ENCODE measurements at places on chromosomes 5 and 9. TPM values are rescaled to one million over a fixed set of nuclear protein-coding genes. Genes with fewer than 3 reads are reported as not detected.

DNA sequence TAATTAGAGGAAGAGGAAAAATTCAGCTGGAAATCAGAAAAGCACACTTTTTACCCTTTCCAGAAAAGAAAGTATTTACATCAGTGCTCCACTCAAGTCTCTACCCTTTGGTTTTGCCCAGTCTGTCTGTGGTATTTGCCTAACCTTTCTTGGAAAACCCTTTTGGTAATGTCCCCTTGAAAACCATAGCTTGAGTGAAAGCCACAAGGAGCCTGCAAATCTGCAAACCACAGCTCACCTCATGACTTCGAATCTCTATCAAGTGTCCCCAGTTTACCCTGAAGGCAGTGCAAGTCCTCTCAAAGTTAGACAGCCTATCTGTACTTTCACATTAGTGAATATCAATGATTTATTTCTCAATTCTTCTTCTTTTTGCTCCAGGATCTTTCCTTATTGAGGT lies 162.1 kb upstream of the TSLP start:
- DNase-seq, result no peak

Gene LIX1
- not detected for total RNA-seq

Gene BRINP1
- total RNA-seq, result 0.37 TPM

Gene SLC22A4
- 6.5 TPM for total RNA-seq

Gene PTPDC1
- 14.4 TPM for total RNA-seq

DNA sequence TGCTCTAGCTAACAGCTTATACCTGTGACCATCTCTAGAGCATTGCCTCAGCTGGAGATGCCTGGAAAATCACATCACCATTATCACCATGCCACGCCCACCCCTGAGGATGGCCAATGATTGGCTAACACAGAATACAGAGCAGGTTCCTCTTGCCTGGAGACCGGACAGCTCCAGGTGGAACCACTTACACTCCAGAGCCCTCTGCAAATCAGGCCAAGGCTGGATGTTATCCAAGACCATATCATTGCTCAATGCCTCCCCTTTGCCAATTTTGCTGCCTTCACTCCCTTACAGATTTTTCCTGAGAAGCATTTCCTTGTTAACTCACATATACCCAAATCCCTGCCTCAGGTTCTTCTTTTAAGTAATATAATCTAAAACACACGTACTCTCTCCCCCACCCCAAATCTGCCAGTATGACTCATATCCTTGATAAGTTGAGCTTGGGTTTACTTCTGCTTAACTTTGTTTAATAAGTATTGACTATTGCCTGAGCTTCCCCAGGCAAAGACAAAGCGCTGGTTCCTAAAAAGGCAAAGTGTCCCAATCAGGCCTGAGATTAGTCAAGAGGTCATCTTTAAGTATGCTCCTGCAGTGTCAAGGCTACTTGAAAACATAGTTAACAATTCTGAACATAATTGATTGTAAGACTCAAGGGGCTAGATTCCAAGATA lies 309.6 kb downstream of the EPB41L4A start:
- DNase-seq, result no peak

- no peak for DNase-seq
These were observed 11.6 kb downstream of the BRD9 start for GRCh38 chr5:880816-881550.

DNA sequence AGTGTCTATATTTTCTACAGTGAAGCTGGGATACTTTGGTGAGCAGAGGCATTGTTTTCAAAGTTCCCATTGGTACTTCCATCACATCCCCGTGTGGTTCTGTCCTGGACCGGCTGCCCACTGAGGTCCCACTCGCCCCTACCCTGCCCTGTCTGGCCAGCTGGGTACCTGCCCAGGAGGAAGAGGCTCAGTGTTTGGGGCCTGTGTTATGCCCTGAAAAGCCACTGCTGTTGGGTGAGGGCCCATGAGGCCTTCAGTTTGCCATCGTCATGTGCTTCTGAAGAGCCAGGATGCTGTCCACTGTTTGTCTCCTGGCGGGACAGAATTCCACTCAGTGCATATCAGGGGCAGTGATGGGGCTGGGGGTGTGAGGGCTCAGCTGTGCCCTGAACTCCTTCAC lies 2.6 kb upstream of the CEP72 start:
- DNase-seq, result no peak

DNA sequence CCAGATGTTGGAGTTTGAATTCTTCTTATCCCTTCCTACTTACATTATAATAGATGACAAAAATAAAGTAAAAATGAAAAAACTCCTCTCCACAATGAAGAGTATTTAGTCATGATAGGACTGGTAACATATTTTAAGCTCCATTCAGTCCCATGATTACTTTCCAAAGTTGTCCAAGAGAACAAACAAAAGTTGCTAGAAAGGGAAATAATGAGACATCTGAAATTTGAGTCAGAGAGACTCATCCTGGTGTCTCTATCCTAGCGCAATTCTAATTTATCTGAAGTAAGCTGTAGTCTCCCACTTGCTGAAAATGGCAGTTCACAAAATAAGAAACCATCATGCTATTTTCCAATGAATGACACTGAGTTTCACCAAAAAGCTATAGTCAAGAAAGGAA lies 152.2 kb downstream of the BNC2 start:
- DNase-seq, result no peak

DNA sequence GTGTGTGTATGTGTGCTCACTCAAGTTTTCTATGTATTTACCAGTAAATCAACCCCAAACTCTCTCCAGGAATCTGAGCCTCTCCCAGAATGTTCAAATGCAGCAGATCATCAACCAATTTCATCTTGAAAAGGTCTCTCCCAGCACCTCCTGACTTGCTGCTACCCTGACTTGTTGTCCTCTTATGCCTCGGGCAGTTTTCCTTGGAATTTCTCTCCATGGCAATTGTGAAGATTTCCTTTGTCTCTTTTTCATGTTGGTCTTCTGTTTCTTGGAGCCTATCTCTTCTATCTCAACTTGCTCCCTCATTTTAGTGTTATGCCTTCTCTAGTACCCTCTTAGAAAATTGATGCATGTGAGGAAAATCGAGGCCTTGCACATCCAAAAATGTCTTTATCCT lies 303.6 kb upstream of the KIF2A start:
- DNase-seq, result no peak

DNA sequence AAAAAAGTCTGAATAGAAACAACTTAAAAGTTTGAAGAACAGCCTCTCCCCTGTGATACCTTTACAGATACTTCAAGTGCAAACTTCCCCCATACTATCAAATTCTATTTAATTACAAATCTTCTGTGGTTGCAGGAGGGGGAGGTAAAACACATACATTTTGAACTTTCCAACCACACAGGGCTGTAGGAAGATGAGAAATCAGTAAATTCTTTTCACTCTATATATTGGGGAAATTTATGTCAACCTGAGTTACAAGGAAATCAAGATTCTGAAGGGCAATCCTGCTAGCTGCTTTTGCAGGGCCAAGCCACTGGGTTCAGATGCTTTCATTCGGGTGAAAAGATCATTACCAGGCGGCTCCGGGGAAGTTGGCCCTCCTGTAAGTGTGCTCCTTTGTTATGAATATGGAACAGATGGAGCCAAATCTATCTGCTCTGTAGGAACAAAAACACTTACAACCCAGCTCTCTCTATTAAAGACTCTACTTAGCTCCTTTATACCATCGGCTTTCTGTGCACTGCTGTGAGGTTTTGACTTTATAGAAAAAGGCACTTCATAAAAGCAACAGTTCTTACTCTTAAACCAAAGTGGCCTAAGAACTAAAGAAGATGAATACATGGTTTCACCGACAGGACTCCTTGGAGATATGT lies 269.1 kb downstream of the EFNA5 start:
- no peak for DNase-seq

Gene GZMA
- total RNA-seq, result not detected

Gene ANGPTL2
- 177 TPM for total RNA-seq

Gene LHX6
- total RNA-seq, result 9.8 TPM

Gene BSPRY
- 0.63 TPM for total RNA-seq

DNA sequence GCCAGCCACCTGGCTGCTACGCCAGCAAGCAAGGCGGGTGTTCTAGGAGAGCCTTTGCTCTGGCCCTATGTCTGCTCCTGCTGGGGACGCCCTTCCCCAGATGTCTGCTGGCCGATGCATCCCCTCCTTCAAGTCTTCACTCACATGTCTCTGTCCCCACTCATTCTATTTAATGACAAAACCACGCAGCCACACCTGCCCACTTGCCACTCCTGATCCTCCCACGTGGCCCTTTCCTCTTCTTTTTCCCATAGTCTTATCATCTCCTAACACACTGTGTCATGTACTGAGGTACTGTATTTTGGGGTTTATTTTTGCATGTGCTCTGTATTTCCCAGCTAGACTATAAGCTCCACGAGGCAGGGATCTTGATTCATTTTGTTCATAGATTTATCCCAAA lies 62.0 kb upstream of the HRH2 start:
- no peak for DNase-seq

GRCh38 chr9:38227656-38228055 lies 158.6 kb upstream of the SHB start:
- DNase-seq, result no peak

DNA sequence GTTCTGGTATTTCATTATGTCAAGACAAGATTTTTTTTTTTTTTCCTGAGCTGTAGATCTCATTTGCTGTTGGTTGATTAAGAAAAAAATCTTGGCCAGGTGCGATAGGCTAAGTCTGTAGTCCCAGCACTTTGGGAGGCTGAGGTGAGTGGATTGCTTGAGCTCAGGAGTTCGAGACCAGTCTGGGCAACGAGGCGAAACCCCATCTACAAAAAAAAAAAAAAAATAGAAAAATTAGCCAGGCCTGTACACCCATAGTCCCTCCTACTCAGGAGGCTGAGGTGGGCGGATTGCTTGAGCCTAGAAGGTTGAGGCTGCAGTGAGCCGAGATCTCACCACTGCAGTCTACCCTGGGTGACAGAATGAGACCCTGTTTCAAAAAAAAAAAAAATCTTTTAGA lies 12.2 kb downstream of the CDC42SE2 start:
- DNase-seq, result no peak

GRCh38 chr5:72390836-72391235 lies 70.7 kb downstream of the PTCD2 start:
- no peak for DNase-seq

Gene DDX4
- total RNA-seq, result not detected

GRCh38 chr5:127673117-127673800 lies 24.4 kb downstream of the CTXN3 start:
- DNase-seq, result no peak

DNA sequence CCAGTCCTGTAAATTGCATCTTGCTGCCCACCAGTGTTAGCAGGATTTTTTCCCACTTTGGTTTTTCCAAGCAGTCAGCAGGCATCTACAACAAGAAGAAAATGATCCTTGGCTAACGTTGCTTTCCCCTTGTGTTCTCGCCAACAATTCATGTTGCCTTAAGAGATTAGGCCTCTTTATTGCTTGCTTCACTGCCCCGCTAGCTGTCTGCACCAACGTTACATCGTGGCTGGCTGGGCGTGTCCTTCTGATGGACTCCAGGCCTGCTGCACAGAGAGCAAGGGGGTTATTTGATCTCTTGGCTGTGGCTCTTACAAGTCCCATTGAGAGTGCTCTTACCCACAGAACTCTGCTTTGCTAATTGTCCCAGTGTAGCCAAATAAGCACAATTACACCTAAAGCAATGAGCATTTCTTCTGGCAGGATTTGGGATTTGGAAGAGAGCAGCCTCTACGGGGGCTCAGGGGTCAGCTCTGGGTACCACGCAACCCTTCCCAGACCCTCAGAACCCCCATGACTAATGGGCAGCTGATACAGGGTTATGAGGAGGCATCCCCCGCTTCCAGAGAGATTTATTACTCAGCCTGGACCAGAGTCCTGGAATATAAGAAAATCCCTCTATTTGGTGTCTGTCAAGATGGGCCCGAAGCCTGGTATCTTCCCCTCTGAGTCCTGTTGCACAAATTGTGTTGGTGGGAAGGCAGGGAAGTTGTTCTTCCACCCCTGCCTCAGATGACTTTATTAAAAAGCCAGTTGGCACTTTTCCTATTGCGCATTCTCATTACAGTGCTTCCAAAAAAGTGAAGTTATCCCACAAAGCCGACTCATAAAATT lies 17.6 kb downstream of the DCANP1 start:
- no peak for DNase-seq

DNA sequence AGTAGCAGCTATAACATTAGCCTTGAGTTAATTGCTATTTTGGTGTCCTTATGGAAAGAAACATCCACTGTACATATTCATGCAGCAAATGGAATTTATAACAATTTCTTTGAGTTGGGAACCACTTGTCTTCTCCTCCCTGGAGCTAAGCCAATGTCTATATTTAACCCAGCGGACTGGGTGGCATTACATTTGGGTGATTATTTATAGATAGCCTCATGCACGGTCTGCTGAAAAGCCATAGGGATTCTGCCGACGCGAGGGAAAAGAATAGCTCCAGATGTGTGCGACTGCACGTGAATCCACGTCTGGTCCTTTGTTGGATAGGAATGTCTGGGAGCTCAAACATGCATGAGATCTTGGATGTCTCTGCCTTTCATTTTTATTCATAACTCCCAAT lies 157.5 kb upstream of the BRINP1 start:
- no peak for DNase-seq

Gene EMB
- total RNA-seq, result 40.2 TPM

Gene TMEM252
- not detected for total RNA-seq

- DNase-seq, result no peak
These were observed 97.0 kb upstream of the NR4A3 start for GRCh38 chr9:99724640-99725039.

DNA sequence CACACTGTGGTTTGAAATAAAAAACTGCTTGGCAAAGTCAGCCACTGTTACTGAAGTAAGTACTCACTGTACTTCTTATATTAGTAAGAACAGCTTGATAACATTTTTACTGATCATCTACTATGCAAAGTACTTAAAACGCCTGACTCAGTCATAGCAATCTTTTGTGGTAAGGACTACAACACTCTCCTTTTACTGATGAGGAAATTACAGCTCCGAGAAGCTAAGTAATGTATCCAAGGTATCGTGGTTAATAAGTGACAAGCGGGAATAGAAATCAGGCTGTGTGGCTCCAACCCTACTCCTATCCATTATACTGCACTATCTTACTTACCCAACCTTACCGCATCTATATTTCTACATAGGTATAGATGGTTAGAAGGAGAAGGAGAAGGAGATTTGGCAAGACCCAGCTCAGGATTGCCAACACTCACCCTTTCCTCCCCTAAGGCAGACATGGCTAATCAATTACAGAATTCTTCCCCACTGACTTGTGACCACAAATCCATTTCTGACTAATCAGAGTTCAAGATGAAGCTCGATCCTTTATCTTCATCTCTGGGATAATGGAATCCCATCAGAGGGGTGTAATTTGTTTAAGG lies 281.4 kb downstream of the SPOCK1 start:
- no peak for DNase-seq

- no peak for DNase-seq
These were observed 181.2 kb downstream of the GLIS3 start for GRCh38 chr9:4118666-4119065.

Gene STPG3
- not detected for total RNA-seq

All from omental fat pad (tissue), 4 donors.